M059J (cell line): ENCODE measurements at places on chromosomes 5 and 9. TPM values are rescaled to one million over a fixed set of nuclear protein-coding genes. Genes with fewer than 3 reads are reported as not detected.

DNA sequence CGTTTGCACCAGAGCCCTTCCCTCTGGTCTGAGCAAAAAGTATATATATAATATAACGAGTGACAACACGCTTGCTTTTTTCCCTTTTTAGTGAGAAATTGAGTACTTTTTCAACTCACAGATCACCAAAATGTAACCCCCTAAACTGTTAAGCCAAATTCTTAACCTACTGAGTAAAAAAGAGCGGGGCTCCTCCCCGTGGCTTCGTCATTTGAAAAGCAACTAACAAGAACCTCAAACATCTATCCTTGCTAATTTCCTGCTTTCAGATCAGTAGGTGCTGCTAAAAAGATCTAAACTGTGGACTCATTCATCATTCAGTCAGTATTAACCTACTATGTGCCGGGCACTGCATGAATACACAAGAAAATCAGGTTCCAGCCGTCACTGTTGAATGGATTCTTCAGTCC is 1.0 kb upstream of the PTBP3 start:
- peak; percentile 49 for DNase-seq

- no peak for DNase-seq
Measured at GRCh38 chr5:14440582-14441431, 140.8 kb upstream of the OTULINL start.

- DNase-seq, result no peak
Measured at GRCh38 chr5:16378762-16379161, 86.8 kb downstream of the ZNF622 start.

DNA sequence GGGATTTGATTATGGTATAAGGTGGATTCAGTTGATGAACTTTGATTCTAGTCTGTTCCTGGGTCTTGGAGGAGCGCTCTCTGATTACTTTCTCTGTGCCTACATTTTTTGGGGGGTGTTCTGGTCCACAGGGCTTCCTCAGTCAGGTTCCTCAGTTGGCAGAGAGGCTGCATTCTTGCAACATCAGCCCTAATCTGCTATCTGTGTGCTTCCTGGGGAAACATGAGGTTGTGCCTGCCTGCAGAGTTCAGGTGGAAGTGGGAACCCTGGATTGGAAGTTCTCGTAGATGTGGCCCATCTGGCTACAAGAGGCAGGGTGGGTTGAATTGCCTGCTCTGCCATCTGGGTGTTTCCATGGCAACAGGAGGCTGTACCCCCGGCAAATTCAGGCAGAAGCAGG is 24.5 kb downstream of the POLK start:
- no peak for DNase-seq

The EXOSC2 gene
- total RNA-seq, result 27.4 and 44.1 TPM in 2 replicates

The GABRA1 gene
- total RNA-seq, result not detected in 2 replicates
